Activated T-cell treated with anti-CD3 and anti-CD28 coated beads, Interleukin-2, amount 50 U/mL, for 72 hours (primary cell): ENCODE measurements at places on chromosomes 7 and 10. TPM values are rescaled to one million over a fixed set of nuclear protein-coding genes. Genes with fewer than 3 reads are reported as not detected.

DNA sequence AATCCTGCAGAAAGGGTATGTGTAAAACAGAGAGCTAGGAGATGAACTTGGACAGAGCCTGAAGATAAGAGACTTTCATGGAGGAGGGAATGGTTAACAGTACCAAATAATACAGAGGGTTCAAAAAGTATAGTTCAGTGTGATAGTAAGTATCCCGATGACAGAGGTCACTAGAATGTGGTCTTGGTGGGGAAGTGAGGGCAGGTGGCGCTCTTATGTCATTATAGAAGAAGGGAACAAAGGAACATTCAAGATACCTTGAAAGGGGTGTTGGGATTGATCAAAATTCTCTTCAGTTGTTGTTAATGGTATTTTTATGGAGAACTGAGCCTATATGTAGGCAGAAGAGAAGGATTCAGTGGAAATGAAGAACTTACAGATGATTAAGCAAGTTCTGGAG lies 312.5 kb downstream of the SUGCT start:
- no peak for DNase-seq

DNA sequence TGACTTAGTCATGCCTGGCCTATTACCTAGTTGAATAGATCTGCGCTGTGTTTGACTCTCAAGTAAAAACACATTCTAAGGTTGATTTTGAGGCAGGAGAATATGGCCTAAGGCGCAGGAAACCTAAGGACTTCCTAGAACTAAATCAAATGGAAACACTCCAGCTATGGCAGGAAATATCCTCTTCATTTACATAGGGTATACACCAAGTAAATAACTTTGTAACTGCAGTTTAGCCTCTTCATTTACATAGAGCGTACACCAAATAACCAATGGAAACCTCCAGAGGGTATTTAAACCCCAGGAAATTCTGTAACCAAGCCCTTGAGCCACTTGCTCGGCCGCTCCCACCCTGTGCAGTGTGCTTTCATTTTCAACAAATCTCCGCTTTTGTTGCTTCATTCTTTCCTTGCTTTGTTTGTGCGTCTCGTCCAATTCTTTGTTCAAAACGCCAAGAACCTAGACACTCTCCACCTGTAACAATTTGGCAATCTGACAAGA lies 35.6 kb upstream of the XRCC2 start:
- no peak for DNase-seq

DNA sequence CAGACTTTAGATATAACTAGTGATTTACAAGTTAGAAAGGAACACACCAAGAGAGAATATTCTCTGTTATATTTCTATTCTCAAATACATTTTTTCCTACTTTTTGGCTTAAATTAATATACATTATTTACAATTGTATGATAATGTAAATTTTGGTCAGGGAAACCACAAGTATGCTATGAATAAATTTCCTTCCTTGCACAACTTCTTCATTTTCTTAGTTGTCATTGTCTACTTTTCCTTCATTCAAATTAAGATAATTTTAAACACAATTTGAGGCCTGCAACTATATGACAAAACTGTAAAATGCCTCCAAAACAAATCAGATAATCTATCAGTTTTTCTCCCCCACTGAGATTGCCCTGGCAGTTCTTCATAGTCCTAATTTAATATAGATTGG lies 131.3 kb downstream of the CDK14 start:
- no peak for DNase-seq

The SDK1 gene
- 6.3 TPM for total RNA-seq
